ENCODE measurements at places on chromosomes 6 and 20.

GRCh38 chr6:112343977-112344376, 3.2 kb upstream of the RFPL4B start:
- DNase-seq, result no peak

DNA sequence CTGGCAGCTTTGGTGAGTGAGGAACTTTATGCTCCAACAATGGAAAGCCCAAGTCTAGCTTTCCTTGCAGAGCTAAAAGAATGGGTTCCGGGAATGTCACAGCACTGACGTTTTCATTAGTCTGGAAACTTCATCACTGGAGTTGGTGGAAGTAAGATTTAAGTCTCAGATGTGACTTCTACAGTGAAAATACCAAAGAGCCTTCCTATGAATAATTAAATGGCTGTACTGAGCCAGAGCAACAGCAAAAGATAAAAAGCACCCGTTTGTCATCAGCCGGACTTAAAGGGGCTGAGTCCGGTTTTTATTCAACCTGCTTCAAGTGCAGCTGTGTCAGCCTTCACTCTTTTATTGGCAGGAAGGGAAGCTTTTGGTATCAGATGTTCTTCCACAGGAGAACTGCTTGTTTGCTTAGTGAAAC, 46.5 kb upstream of the SHLD1 start:
- no peak for DNase-seq

DNA sequence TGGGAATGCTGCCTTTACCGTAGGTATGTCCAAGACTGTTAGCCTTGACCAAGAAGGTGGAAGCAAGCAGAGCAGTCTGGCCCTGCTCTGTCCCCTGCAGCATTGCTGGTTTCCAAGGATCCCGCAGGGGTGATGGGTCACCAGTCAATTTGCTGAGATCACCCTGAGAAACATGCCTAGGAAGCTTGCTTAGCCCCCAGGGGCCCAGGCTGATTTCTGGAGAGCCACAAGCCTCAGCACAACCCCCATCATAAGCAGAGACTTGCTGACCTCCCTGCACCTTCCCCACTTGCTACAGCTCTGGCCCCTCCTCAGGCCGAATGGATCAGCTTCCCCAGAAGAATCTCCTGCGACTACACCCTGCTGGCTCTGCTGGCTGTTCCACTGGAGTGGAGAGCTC, 21.5 kb downstream of the ARHGAP40 start:
- no peak for DNase-seq

DNA sequence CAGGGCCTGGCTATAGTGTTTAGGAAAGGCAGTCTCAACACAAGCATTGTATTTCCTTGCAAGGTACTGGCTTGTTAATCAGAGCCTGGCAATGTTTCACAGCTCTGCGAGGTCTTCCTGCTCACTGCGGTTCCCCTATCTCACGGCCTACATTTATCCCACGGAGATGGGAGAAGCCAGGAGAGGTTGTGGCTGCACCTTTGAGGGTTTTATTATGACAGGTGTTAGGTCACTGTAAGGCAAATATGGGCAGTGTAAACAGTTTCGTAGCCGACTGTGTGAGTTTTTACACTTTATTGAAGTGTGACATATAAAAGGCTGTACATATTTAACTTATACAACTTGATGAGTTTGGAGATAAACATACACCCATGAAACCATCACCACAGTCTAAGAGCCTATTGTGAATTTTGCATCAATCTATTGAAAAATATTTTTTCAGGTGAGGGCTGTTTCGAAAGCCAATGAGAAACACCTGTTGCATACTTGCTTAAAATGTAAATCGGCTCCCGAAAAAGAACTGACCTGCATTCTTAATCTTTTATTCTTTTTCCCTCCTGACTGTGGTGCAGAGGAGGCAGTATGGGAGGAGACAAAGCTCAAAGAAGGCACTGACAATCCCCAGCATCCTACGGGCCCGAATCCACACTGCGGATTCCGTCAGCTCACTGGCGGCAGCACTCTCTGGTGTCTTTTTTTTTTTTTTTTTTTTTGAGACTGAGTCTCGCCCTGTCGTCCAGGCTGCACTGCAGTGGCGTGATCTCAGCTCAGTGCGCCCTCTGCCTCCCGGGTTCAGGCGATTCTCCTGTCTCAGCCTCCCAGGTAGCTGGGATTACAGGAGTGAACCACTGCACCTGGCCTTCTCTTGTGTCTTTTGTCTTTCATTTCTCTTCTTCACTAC, 7.5 kb upstream of the RBM38 start:
- no peak for DNase-seq

GRCh38 chr20:11777387-11778205, 140.1 kb upstream of the BTBD3 start:
- DNase-seq, result no peak

- peak; percentile 33 for DNase-seq
Observed at GRCh38 chr20:35174458-35175216, 2.8 kb downstream of the PROCR start.

GRCh38 chr6:44972709-44973108, 355.4 kb upstream of the RUNX2 start:
- DNase-seq, result no peak

DNA sequence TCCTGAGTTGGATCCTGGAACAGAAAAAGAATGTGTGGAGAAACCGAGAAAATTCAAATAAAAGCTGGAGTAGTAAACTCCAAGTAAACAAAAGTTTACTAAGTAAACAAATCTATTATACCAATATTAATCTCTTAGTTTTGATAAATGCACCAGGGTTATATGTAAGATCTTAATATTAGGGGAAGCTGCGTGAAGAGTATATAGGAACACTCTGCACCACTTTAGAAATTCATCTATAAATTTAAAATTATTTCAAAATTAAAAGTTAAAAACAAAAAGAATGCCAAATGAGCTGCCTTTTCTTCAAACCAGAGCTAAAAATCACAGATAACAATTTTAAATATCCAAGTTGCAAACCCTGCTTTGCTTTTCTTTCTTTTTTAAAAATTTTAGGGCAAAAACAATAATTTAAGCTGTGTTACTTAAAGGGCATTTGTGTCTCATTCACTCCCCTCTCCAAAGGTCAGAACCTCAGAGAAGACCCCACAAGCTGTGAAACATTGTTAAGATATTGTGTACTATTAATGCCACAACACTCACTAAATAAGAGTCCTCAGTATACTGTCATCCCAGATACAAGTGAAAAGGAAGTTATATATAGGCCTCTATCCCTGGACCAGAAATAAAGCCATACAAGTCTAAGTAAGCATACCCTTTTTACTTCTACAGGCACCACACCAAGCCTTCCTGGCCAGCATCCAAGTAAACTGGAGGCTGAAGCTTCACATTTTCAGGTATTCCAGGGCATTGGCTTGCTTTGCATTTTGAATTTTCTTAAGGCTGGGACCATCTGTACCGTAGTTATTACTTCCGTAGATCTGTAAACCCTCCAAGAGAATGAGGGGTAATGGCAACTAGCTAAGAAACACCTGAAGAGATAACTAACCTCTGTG, 7.0 kb downstream of the DNAAF9 start:
- DNase-seq, result no peak

DNA sequence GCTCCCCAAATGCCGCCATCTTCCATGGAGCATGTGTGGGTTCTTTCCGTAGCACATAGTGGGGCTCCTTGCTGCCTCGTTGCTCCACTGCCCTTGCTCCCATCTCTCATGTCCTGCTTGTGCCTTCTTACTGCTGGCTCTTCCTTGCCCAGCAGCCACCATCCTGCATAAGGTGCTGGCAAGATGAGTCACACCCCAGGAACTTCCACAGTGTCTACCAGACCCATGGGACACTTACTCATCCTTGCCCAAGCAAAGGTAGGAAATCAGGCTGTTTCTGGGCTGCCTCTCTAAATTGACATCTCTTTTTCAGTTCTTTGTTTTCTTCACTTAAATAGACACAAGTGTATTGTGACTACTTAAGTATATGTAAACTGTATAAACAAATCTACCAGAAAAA, 39.4 kb upstream of the RGS17 start:
- DNase-seq, result no peak

- DNase-seq, result no peak
Observed at GRCh38 chr20:40572251-40572650, 116.8 kb downstream of the MAFB start.
